ENCODE measurements at places on chromosomes 5 and 9. TPM values are rescaled to one million over a fixed set of nuclear protein-coding genes. Genes with fewer than 3 reads are reported as not detected.

The MOB3B gene
- 10.2 TPM for total RNA-seq

GRCh38 chr5:31561946-31562345 lies 29.8 kb downstream of the C5orf22 start:
- H3K27me3 ChIP-seq: no peaks in the 10 kb centered on the region
- no peaks in the 10 kb centered on the region for H3K4me1 ChIP-seq
- no peak for ATAC-seq
- no peak overlapping the region for H3K4me3 ChIP-seq
- H3K36me3 ChIP-seq: no peaks in the 10 kb centered on the region
- H3K27ac ChIP-seq: no peak overlapping the region

- no peak overlapping the region for H3K27ac ChIP-seq
- H3K4me1 ChIP-seq: no peaks in the 10 kb centered on the region
- no peaks in the 10 kb centered on the region for H3K36me3 ChIP-seq
- no peak overlapping the region for H3K4me3 ChIP-seq
Measured at GRCh38 chr9:21941337-21941995, 52.7 kb downstream of the CDKN2A start.

The C9orf153 gene
- total RNA-seq: not detected

- H3K36me3 ChIP-seq: no peaks in the 10 kb centered on the region
- no peak overlapping the region for H3K27ac ChIP-seq
- no peaks in the 10 kb centered on the region for H3K27me3 ChIP-seq
- H3K4me3 ChIP-seq: no peak overlapping the region
- H3K4me1 ChIP-seq: no peaks in the 10 kb centered on the region
Measured at GRCh38 chr9:79526149-79526672, 45.6 kb upstream of the TLE4 start.

The WDR38 gene
- total RNA-seq: not detected

GRCh38 chr5:133936651-133937015 lies 31.8 kb downstream of the C5orf15 start:
- no peak overlapping the region for H3K27ac ChIP-seq
- H3K36me3 ChIP-seq: no peaks in the 10 kb centered on the region
- no peaks in the 10 kb centered on the region for H3K4me1 ChIP-seq
- ATAC-seq: no peak
- no peak overlapping the region for H3K4me3 ChIP-seq

- ATAC-seq: no peak
- no peaks in the 10 kb centered on the region for H3K27me3 ChIP-seq
- H3K27ac ChIP-seq: no peak overlapping the region
Measured at GRCh38 chr5:72163349-72163983, 56.2 kb downstream of the MAP1B start.

GRCh38 chr9:84827216-84827765 lies 157.8 kb downstream of the NTRK2 start:
- H3K27me3 ChIP-seq: no peaks in the 10 kb centered on the region
- H3K36me3 ChIP-seq: no peaks in the 10 kb centered on the region
- H3K4me3 ChIP-seq: no peak overlapping the region
- H3K27ac ChIP-seq: no peak overlapping the region
- H3K4me1 ChIP-seq: peaks cover 12% of the 10 kb centered on the region

- no peak overlapping the region for H3K4me3 ChIP-seq
- H3K36me3 ChIP-seq: no peaks in the 10 kb centered on the region
- ATAC-seq: no peak
- H3K27me3 ChIP-seq: no peaks in the 10 kb centered on the region
- H3K4me1 ChIP-seq: no peaks in the 10 kb centered on the region
Measured at GRCh38 chr9:133942206-133942975, 49.7 kb downstream of the VAV2 start.

GRCh38 chr5:179980767-179981166 lies 73.1 kb upstream of the TBC1D9B start:
- no peak overlapping the region for H3K27ac ChIP-seq
- H3K27me3 ChIP-seq: no peaks in the 10 kb centered on the region
- H3K4me3 ChIP-seq: no peak overlapping the region
- ATAC-seq: no peak
- H3K36me3 ChIP-seq: peaks cover 53% of the 10 kb centered on the region

The MATR3 gene
- 316 TPM for total RNA-seq

DNA sequence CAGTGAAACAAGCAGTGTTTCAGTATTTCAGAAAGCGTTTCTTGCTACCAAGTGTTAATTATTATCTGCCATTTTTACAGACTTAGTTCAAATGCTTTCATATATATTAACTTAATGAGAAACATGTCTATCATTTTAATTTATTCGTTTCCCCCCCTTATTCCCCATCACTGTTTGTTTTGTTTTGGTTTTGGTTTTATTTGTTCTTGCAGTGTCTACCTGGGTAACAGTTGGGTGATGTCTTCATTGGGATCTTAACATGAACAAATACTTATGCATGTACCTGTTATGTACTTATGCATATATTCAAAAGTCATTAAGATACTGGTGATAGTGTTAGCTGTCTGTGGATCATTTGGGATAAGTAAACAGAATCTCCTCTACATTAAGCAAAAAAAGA lies 108.0 kb downstream of the CDC42SE2 start:
- H3K27ac ChIP-seq: no peak overlapping the region
- no peak for ATAC-seq
- H3K36me3 ChIP-seq: no peaks in the 10 kb centered on the region
- no peaks in the 10 kb centered on the region for H3K4me1 ChIP-seq
- H3K4me3 ChIP-seq: no peak overlapping the region
- H3K27me3 ChIP-seq: no peaks in the 10 kb centered on the region

- no peaks in the 10 kb centered on the region for H3K27me3 ChIP-seq
- no peaks in the 10 kb centered on the region for H3K4me1 ChIP-seq
- H3K36me3 ChIP-seq: no peaks in the 10 kb centered on the region
- no peak for ATAC-seq
- H3K27ac ChIP-seq: no peak overlapping the region
Measured at GRCh38 chr5:38414348-38414747, 142.1 kb downstream of the LIFR start.

DNA sequence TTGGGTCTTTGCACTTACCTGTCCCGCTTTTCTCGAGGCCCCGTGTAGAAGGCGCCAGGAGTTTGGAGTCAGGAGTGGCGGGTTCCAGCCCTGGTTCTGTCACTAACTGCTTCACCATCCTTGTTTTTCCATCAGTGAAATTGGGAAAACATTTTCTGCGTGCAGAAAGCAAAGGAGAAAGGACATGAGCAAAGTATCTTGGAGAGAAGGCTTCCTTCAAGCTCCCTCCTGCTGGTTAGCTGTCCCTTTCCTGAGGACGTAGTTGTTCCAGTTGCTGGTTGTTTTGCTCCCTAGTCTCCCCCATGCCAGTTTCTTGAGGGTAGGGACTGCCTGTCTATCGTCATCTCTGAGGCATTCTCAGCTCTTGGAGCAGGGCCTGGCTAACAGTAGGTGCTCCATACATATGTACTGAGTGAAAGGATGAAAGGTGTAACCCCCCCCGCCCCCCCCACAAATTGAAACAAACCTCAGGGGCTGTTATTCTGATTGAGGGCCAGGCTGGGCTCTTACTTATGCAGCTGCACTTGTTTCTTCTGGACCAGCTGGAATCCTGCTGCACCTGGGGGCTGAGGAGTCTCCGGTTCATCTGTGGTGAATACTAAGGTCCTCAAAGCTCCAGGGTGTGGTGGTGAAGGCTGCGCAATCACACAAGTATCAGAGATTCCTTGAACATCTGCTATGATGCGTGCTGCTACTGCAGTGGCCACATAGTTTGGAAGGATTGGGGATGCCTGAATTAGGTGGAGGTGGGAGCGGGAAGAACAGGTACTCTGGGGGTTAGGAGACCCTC lies 1.0 kb downstream of the SMIM3 start:
- H3K27ac ChIP-seq: peak overlapping the region; percentile 96
- no peaks in the 10 kb centered on the region for H3K27me3 ChIP-seq
- H3K36me3 ChIP-seq: no peaks in the 10 kb centered on the region
- peak overlapping the region; percentile 75 for H3K4me3 ChIP-seq
- peaks cover 42% of the 10 kb centered on the region for H3K4me1 ChIP-seq

The BSPRY gene
- total RNA-seq: 0.16 TPM

The OTP gene
- not detected for total RNA-seq

The RNF180 gene
- total RNA-seq: 24.9 TPM

DNA sequence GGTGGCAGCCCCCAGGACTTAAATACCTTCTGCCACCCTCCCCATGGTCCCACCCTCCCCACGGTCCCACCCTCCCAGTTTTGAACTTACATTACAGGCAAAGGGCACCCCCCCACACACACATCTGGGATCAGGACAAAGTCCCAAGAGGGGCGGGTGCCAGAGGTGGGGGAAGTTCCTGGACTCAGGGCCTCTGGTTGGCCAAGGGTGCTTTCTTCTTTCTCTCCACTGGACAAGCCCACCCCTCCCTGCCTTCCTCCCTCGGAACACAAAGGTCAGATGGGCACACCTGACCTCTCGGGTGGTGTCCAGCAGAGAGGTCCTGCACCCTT lies 19.1 kb upstream of the RALGDS start:
- no peak overlapping the region for H3K4me3 ChIP-seq
- H3K27ac ChIP-seq: peak overlapping the region; percentile 35
- no peak for ATAC-seq

The ADRB2 gene
- 2.8 TPM for total RNA-seq

The NTRK2 gene
- total RNA-seq: 8.5 TPM

DNA sequence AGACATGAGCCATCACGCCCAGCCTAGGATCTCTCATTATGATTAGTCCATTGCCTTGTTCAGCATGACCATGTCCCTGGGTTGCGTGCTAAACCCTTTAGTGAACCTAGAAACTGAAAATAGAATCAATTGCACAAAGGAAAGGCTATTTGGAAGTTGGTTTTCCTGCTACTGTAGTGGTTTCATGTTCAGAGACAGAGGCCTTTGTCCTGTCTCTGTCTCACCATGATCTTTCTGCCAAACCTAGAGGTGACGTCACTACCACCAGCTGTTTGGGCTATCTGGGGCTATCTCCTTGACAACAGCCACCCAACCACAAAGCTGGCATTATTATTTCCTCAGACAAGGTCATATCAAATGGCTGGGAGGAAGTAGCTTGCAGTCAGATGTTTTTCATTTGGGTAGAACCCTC lies 4.0 kb upstream of the CDK5RAP2 start:
- no peaks in the 10 kb centered on the region for H3K36me3 ChIP-seq
- no peak for ATAC-seq
- peaks cover 4% of the 10 kb centered on the region for H3K4me1 ChIP-seq

The FANCG gene
- 5.0 TPM for total RNA-seq

- H3K36me3 ChIP-seq: peaks cover 56% of the 10 kb centered on the region
- H3K4me3 ChIP-seq: no peak overlapping the region
- no peaks in the 10 kb centered on the region for H3K4me1 ChIP-seq
- ATAC-seq: no peak
- H3K27ac ChIP-seq: no peak overlapping the region
Measured at GRCh38 chr5:126591549-126591948, 3.5 kb downstream of the ALDH7A1 start.

- peaks cover 80% of the 10 kb centered on the region for H3K36me3 ChIP-seq
- no peak overlapping the region for H3K4me3 ChIP-seq
- no peak for ATAC-seq
- no peaks in the 10 kb centered on the region for H3K4me1 ChIP-seq
- no peaks in the 10 kb centered on the region for H3K27me3 ChIP-seq
- H3K27ac ChIP-seq: no peak overlapping the region
Measured at GRCh38 chr9:107008011-107008410, 145.0 kb downstream of the ZNF462 start.

GRCh38 chr5:137090721-137091120 lies 408.4 kb downstream of the SPOCK1 start:
- no peak overlapping the region for H3K27ac ChIP-seq
- no peaks in the 10 kb centered on the region for H3K4me1 ChIP-seq
- no peaks in the 10 kb centered on the region for H3K36me3 ChIP-seq
- H3K27me3 ChIP-seq: no peaks in the 10 kb centered on the region

- no peaks in the 10 kb centered on the region for H3K27me3 ChIP-seq
- peak; percentile 79 for ATAC-seq
- no peaks in the 10 kb centered on the region for H3K4me1 ChIP-seq
Measured at GRCh38 chr5:149680810-149681221, 49.3 kb upstream of the PPARGC1B start.

The NME5 gene
- 1.2 TPM for total RNA-seq

GRCh38 chr9:98057138-98057799 lies 737 bp downstream of the NANS start:
- H3K36me3 ChIP-seq: no peaks in the 10 kb centered on the region
- H3K4me1 ChIP-seq: peaks cover 7% of the 10 kb centered on the region
- H3K4me3 ChIP-seq: peak overlapping the region; percentile 77
- no peak for ATAC-seq
- no peaks in the 10 kb centered on the region for H3K27me3 ChIP-seq

The SAXO1 gene
- 0.39 TPM for total RNA-seq

The MRNIP gene
- total RNA-seq: 40.3 TPM

DNA sequence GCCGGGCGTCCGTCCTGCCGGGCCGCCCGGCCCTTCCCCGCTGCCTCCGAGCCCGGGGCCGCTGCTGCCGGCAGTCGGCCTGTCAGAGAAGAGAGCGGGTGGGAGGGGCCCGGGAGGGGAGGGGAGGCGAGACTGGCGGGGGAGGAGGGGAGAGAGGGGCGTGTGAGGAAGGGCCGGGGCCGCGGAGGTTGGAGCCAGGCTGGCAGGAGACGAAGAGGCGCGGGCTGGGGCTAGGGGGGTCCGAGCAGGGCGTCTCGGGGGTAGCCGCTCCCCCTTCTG lies 570 bp downstream of the CREBRF start:
- H3K4me1 ChIP-seq: no peaks in the 10 kb centered on the region
- no peaks in the 10 kb centered on the region for H3K36me3 ChIP-seq
- H3K27me3 ChIP-seq: no peaks in the 10 kb centered on the region
- H3K4me3 ChIP-seq: peak overlapping the region; percentile 95
- ATAC-seq: peak; percentile 76

The CDK7 gene
- 26.3 TPM for total RNA-seq

GRCh38 chr5:157269761-157270272 lies 3.9 kb downstream of the CYFIP2 start:
- no peaks in the 10 kb centered on the region for H3K36me3 ChIP-seq
- no peak overlapping the region for H3K4me3 ChIP-seq
- H3K27ac ChIP-seq: no peak overlapping the region
- no peak for ATAC-seq
- no peaks in the 10 kb centered on the region for H3K4me1 ChIP-seq

The ELAVL2 gene
- total RNA-seq: 0.62 TPM

The DRD1 gene
- not detected for total RNA-seq

DNA sequence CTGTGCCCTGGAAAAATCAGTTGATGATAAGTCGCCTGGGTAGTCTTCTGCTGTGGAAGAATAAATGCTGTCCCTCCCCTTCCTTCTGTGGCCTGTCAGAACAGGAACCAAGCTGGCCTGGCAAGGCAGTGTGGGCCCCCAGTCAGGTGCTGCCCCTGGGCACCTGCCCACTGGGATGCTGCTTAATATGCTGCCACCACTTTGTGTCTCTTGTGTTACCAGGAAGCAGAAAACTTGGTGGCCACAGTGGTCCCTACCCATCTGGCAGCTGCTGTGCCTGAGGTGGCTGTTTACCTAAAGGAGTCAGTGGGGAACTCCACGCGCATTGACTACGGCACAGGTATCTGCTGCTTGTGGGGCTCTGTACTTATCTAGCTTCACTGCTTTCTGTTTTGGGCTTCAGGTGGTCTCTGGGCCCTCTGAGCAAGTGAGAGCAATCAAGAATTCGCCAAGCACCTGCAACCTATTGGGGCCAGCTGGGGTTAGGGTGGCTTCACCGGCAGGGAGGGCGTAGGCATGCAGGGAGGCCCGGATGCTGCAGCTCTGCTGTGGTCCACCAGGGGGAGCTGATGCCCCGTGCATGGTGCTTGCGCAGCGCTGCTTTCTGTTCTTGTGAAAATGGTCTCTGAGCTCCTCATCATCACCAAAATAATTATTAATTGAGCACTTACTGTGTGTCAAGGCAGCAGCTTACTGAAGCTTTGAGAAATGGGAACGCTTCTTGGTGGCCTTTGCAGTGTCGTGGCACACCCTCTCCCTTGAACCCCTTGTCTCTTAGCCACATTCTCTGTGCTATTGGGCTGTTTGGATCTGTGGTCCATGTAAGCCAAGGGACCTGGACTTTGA lies 20.3 kb downstream of the PTPA start:
- no peak overlapping the region for H3K27ac ChIP-seq
- H3K36me3 ChIP-seq: peaks cover 87% of the 10 kb centered on the region
- no peak overlapping the region for H3K4me3 ChIP-seq
- peak; percentile 87 for ATAC-seq
- no peaks in the 10 kb centered on the region for H3K27me3 ChIP-seq
